ENCODE measurements at places on chromosomes 7 and 10.

GRCh38 chr10:25382029-25382810 lies 207.4 kb downstream of the GPR158 start:
- no peak for DNase-seq

GRCh38 chr7:23470330-23471105 lies at the start of gene IGF2BP3:
IGF2BP3 (minus strand) TSS chr7:23470491; CDS start chr7:23470110, 381 bp downstream.
- DNase-seq = no peak

DNA sequence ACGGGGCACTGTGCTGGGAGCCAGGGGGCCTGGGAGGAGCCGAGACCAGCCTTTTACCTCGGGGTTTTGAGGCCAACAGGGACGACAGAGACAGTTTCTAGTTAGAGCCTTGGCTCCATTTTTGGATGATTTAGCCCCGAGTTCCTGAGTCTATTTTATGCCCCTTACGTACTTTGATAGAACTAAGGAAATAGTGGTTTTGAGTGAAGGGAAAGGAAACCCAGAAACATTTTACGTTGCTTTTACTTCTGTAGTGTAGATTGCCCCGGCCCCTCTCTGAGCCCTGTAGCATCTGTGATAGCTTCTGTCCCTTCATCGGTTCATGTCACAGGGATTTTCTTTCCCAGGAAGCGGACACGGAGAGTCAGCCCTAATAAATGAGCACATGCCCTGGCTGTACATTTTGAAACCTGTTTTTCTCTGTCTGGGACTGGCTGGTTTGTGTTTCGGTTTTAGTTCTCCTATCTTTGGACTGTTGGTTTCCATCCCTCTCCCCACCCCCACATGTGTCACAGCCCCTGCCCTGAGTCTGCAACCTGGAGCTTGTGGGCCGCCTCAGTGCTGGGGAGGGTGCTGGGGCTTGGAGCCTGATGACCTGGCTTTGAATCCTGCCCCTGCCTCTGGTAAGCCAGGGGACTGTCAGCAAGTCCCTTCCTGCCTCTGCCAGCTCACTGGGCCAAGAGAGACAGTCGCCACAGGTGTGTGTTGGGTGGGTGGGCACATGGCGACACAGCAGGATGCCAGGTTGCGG lies 6.9 kb upstream of the ORAI2 start:
- peak; percentile 68 for DNase-seq

DNA sequence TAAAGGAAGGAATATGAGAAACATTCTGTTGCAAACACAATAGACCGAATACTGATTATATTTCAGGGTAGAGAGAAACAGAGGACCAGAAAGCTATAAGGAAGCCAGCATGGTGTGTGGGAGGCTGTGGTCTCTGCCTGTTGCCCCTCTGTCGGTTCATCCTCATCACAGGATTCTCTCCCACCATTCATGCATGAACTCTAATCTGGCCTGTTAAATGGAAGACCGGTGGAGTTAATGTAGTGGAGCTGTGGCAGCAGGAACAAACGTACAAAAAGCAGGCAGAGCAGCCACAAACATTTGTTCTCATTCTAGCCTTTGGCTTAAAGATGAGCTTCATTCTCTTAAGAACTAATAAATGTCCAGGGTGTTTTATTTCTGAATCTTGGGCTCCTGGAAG lies 902.4 kb downstream of the LRMDA start:
- no peak for DNase-seq

- DNase-seq = no peak
Observed at GRCh38 chr7:8063706-8064297, 95.2 kb downstream of the GLCCI1 start.

GRCh38 chr10:50607356-50607925 lies 16.3 kb downstream of the SGMS1 start:
- no peak for DNase-seq

DNA sequence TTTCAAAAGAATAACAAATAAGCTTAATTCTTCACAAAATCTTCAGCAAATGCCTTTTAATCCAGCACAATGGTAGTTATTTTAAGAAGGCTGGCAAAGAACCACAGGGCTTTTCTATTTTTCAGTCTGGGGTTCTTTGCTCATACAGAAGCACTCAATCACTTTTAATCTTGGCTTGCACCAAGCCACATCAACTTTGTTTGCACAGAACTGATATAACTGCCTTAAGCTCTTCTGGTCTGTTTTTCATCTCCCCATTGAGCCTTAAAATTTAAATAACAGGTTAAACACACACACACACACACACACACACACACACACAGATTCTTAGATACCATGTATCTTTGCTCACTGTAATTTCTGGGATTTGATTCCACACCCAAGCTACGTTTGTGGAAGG lies 377.0 kb downstream of the GATA3 start:
- no peak for DNase-seq

DNA sequence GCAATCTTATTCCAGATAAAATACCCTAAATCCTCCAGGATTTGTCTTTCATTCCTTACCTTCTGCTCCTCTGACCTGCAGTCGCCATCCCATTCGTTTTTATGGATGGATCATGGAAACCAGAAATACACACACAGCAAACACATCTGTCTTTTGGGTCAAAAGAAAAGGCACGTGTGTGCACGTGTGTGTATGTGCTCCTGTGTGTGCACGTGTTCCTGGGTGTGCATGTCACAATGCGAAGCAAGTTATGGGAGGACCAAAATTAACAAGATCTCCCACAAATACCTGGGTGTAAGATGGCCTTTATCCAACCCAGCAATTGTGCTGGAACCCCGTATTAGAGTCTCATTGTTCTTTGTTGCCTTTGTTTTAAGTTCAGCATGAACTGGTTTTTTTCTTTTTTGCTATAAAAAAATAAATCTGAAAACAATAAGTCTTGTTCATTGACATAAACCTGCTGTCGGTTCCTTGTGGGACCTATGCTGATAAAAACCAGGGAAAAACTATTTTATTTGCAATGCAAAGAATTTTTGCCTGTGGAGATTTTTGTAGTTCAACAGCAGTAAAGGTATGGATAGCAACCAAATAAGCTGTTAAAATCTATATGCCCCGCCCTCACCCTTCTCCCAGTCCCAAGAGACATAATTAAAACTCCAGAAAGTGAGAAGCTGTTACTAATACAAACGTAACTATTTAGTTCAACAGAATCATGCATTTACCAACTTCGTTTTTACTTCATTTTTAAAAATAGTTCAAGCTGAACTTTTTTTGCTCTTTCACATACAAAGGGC lies 229.6 kb downstream of the CREB5 start:
- no peak for DNase-seq

DNA sequence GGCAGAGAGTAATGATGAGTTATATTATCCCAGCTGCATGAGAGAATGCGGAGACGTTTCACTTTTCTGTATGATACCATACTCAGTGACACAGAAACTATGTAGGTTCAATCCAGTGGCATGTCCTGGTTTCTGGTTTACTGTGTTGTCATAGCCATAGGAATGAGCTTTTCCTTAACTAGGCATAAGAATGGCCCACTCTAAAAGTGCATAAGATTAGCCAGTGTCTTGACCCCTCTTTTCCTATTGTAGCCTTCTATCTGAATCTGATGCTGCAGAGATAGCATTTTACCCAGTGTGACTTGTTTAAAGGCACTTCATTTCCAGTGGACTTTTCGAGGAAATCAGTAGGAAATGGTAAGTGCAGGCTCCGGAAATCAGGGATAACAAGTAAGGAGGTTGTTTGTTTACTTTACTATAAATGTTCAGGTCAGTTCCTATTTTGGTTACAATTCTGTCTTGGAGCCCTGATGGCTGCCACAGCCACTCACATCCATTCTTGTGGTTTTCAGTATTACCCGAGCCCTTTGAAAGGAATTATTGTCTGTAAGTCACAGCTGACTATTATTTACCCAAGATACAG lies 70.5 kb downstream of the SEMA3A start:
- no peak for DNase-seq

GRCh38 chr10:102669206-102670064 lies 25.2 kb downstream of the TRIM8 start:
- DNase-seq = no peak

- no peak for DNase-seq
Observed at GRCh38 chr7:91127959-91128358, 136.3 kb upstream of the FZD1 start.

DNA sequence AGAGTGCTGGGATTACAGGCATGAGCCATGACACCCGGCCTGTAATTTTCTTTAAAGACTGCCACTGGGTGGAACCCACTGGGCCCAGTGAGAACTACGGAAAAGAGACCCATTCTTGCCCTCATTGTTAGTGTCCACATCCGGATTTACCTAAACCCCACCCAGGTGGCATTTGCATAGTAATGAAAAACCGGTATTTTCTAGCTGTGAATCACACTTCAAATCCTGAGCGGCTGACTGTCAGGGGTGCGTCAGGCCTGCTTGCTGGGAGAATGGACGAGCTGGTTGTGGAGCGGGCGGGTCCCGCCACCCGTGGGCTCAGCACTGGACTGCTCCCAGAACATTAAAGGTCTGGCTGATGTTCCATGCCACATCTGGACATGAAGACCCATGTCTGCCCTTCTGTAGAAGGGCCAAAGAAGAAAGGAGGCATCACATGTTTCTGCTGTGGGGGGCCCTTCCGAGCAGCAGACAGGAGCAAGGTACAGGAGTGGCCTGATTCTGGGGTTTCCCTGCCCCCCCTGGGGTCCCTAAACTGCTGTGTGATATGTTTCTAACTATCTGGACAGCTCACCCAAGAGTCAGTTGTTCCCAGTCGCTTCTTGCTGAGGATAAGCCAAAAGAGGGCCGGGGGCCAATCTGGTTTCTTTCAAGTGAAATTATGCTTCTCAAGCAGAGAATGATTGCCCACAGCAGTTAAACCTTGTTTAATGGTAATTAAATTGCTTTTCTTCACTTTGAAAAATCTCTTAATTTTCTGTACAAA lies 46.4 kb downstream of the KIAA1217 start:
- DNase-seq = no peak

- DNase-seq = no peak
Observed at GRCh38 chr7:42914009-42914408, 2.1 kb upstream of the C7orf25 start.

DNA sequence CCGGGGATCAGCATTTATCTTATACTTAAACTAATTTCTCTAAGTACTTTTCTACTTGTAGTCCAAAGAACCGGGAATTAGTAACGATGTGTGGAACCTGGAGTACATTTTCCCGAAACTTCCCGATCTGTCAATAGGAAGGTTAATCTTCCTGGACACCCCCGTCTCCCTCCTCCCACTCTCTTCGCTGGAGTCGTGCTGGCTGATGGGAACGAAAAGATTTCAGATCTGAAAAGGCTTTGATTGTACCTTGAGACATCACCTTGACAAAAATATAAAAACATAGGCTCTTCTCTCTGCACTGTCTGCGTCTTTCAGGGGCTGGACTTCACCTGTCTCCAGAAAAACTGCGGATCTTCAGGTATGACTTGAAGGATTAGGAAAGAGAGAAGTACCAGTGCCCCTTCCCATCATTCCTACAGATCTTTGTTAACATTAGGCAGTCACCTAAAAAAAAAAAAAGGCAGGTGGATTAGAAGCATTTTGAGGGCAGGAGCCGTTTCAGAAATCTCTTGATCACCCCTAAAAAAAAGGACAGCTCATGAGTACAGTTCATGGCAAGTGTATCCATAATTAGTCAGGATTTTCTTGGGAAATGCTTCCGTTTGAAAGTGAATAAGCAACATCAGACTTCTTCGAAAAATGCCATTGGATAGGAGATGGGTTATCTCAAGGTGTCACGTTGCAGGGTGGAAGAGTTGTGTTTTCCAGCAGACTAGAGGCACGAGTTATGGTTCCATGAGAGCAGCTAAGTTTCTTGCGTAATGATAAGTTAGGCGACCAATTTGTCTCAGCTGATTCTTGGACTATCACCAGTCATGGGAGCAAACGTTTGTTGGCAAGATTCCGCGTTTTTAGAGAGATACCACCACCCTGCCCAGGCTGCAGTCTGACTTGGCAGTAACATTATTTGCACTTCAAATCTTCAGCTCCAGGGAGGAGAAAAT lies 7.8 kb upstream of the BAMBI start:
- DNase-seq = no peak

- no peak for DNase-seq
Observed at GRCh38 chr10:20712774-20713173, 184.3 kb downstream of the NEBL start.

DNA sequence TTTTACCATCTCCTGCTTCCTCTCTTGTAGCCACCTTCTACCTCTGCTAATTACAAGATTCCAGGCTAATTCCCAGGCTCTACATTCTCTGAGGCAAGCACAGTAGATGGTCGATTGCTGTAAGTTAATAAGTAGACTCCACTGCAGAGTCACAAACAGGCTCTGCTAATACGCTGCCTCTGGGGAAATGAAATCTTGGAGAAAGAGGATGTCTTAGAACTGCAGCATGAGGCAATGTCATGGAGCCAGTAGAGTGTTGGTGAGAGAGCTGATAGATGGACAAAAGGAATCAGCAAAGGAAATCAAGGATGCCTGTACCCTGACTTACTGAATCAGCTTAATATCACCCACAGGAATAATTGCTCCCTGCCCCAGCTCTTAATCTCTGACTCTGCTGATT lies 1260.3 kb downstream of the XPNPEP1 start:
- DNase-seq = no peak

GRCh38 chr7:70728872-70729552 lies 402.9 kb upstream of the GALNT17 start:
- no peak for DNase-seq

DNA sequence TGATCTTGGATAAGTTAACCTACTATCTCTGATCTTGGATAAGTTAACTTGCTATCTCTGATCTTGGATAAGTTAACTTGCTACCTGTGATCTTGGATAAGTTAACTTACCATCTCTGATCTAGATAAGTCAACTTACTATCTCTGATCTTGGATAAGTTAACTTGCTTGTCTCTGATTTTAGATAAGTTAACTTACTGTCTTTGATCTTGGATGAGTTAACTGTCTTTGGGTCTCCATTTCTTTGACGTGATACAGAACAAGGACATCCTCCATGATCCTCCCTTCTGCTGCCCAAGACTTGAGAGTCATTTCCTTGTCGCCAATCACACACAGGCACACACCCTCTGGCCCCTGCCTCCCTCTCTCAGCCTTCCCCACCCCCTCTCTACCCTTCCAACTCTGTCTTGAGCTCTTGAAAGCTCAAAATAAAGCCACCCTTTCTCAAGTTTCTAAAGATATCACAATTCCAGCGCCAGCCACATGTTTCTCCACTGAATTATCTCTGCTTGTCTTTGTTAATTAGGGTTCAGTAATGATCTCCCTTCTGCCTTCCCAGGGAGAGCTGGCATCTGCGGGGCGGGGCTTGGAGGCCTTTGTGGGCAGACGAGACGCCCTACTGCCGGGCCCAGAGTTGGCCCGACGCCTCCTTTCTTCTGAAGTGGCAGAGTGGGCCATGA lies 85.1 kb upstream of the GTF2I start:
- DNase-seq = no peak

DNA sequence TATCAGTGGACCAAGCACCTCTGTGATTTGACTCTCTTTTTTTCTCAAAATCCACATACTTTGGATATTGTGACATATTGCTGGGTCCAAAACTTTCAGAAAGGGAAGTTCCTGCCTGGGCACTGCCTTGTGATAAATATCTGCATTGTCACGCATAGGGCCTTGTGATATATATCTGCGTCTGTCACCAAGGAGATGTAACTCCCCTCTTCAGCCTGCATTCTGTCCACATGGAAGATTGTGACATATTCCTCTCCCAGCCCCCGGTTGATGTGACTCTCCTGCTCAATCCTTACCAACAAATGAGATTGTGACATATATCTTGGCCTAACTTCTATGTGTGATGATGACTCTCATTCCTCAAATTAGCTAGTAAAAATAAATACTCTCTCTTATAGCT lies 25.4 kb upstream of the ZNF107 start:
- no peak for DNase-seq

Data from activated T-helper 9 cell treated with anti-CD3 and anti-CD28 coated beads, Interleukin-2, amount 50 U/mL, for 16 hours (primary cell).